ENCODE measurements at places on chromosomes 7 and 10.

DNA sequence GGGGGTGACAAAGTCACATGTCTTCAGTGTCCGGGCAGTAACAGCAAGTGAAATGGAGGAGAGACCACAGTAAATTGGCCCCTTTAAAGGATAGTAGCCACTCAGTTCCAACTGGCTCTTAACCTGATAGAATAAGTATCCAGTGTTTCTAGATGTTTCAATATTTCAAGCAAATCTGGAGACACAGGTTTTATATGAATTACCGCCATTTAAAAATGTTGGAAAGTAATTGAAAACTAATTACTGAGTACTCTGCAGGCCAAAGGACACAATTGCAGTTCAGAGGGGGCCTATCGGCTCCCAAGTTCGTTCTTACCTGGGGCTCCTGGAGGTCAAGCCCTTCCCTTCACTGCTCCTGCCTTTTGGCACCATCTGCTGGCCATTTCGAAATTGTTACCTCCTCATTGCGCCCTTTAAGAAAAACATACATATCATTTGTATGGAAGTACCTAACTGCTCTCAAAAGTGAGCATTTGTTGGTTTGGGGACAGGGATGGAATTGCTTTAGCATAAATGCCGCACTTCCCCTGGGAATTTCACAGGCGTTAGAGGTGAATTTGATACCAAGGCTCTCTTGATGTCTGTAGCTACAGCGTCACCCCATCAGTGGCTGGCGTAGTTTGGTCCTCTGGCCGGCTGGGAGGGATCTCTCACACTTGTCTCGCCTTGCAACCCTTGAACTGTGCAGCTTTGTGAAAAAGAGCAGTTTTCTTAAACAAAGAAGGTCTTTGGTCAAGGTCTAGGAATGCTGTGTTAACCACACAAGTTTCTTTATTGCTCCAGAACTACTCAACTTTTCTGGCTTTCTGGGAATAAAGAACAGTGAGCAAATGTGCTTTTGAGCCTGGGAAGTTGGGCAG lies 220.0 kb downstream of the ARHGAP21 start:
- no peak for DNase-seq

GRCh38 chr7:139702313-139702731 lies 75.5 kb downstream of the HIPK2 start:
- DNase-seq, result no peak

- DNase-seq, result no peak
Measured at GRCh38 chr10:72742092-72742491, 50.1 kb downstream of the MCU start.

- DNase-seq, result no peak
Measured at GRCh38 chr7:100397315-100398081, 24.2 kb downstream of the PILRA start.

- no peak for DNase-seq
Measured at GRCh38 chr7:117683430-117684175, 189.6 kb downstream of the CTTNBP2 start.

- no peak for DNase-seq
Measured at GRCh38 chr10:8272794-8273425, 218.4 kb downstream of the GATA3 start.

DNA sequence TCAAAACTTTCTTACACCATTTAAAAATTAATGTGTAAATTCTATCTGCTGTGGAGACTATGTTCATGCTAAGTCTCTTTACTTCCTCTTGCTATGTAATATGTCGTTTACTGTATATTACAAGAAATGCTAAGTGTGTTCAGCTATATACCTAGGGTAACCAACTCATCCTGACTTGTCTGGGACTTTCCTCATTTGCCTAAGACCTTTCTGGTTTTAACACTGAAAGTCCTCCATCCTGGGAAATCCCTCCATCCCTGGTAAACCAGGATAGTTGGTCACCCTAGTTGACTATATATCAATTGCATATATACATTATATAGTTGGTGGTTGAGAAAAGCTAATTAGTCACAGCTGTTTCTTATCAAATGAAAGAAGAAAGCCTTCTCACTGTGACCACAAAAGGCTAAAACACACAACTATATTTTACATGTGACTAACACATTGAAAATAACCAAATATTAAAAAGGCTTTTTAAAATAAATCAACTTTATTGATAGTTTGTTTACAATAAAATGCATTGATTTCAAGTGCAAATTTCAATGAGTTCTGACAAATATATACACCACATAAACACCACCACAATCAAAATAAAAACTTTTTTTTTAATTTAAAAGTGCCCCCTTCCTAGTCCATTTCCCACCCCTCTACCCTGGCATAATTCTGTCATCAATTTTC lies 167.7 kb upstream of the INHBA start:
- DNase-seq, result no peak

DNA sequence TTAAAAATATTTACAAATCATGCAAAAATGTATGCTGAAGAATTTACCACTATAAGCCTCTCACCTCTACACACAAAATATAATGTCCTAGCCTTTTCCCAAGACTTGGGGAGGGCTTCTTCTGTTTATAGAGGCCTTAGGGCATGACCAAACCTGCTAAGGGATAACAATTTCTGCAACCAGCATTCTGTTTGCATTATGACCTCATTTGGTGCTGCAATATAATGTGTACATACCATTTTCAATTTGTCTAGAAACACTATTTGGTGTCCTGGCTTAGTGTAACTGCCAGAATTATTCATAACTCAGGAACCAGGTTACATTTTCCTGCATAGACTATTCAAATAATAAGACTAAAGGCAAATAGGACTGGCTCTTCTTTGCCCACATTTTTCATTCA lies 446.6 kb upstream of the SORCS1 start:
- DNase-seq, result no peak

GRCh38 chr10:102403115-102403514 lies 7.6 kb downstream of the NFKB2 start:
- no peak for DNase-seq

DNA sequence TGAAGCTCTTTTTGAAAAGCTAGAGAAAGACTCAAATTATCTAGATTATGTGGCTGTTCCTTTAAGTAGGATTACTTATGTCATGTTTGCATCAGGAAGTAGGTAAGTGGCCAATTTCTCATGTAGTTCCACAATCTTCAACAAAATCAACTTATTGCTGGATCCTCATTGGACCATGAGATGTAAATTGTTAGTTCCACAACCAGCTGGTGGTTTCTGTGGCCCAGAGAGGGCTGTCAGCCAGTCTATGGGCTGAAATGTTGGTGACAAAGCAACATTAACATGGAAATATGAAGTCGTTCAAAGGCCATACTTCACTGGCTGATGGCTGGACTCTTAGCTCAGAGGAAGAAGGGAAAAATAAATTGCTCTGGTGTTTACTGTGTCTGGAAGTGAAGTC lies 157.9 kb downstream of the PLXDC2 start:
- no peak for DNase-seq

GRCh38 chr7:122311050-122311700 lies 6.6 kb upstream of the FEZF1 start:
- no peak for DNase-seq

DNA sequence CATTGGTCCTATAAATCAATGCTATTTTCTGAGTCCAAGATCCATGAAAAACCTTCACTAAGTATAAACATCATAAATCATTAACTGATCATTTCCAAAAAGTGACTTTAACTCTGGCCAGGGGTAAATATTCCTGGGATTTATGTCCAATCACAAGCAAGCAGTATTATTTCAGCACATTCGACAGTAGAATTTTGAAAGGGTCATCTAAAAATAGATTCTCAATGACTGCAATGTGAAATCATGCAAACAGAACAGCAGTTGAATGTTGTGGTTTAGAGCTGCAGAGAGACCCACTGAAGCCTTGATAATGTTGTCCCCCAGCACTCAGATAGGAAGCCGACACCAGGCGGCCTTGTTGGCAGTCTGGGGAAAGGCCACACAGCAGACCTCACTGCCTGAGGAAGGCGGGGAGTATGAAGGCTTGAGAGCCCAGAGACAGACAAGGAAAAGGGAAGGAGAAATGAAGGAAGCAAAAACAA lies 38.1 kb downstream of the FAM107B start:
- no peak for DNase-seq

GRCh38 chr10:96673318-96674099 lies 46.8 kb downstream of the PIK3AP1 start:
- peak; percentile 29 for DNase-seq

- no peak for DNase-seq
Measured at GRCh38 chr10:7547829-7548228, 118.9 kb downstream of the ITIH5 start.

GRCh38 chr7:51346126-51346525 lies 29.5 kb upstream of the COBL start:
- DNase-seq, result no peak

DNA sequence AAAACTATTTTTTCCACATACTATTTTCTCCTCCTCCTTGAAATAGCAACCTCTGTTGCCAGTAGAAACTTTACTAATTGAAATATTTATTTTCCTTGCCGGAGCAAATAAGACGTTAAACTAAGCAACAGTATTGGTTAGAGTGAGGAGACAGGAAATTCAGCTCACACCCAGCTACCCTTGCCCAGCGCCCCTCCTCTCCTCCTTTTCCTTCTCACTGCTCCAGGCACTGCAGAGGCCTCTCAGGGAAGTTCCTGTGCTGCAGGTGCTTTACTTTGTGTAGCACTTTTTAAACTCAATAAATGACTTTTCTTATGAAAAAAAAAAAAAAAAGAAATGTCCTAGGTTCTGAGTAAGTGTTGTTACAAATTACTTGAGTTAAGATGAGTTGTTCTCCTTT lies 134.0 kb downstream of the SEMA3E start:
- no peak for DNase-seq

DNA sequence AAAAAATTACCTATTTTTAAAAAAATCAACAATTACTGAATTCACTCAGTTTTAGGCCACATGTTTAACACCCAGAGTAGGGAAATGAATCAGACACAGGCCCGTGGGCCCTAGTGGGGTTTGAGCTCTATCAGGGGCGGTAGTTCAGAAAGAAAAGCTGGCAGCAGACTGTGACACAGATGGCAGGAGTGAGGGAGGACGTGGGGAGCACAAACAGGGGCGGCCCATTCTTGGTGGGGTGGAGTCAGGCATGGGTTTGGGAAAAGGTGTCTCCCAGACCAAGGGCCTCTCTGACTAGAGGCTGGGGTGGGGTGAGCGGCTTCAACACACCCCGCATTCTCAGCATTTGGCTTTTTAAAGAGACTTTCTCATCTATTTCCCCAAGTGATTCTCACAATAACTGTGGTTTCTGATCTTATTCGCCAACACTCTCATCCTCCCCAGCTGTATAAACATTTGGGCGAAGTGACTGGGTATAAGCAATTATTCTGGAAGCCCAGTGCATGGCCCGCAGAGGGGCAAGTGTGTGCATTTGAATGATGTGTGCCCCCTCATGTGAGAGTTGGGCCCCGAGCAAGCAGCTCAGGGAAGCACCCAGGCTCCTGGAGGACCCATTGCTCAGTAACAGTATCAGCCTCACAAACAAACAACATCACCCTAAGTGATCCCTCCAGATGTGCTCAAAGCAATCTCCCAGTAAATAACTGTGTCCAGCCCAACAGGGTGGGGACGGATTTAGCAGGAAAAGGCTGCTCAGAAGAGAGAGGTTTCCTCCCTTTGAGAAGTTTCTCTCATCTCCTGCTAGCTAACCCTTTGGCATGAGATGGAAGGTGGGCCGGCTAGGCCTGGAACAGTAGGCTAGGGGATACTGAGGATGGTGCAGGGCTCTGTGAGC lies 437.6 kb upstream of the ZMIZ1 start:
- DNase-seq, result no peak

DNA sequence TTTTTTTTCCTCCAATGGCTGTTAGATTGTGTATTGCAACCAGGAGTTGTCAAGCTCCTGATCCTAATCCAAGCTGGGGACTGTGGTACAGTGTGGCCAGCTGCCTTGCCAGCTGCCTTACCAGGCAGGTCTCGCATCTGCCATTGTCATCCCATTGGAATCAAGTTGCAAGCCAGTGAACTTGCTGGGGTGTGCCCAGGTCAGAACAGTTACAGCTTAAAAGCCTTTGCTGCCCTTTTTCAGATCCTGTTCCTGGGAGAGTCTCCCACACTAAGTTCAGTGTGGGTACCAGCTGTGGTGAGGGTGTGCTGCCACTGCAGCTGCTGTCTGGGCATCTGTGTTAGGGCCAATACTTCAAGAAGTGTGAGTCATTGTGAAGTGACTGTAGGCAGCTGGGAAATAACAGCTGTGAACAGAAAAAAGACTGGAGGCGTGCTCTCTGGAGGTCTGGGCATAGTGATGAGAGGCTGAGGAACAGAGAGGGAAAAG lies 72.8 kb downstream of the CCNY start:
- DNase-seq, result no peak

DNA sequence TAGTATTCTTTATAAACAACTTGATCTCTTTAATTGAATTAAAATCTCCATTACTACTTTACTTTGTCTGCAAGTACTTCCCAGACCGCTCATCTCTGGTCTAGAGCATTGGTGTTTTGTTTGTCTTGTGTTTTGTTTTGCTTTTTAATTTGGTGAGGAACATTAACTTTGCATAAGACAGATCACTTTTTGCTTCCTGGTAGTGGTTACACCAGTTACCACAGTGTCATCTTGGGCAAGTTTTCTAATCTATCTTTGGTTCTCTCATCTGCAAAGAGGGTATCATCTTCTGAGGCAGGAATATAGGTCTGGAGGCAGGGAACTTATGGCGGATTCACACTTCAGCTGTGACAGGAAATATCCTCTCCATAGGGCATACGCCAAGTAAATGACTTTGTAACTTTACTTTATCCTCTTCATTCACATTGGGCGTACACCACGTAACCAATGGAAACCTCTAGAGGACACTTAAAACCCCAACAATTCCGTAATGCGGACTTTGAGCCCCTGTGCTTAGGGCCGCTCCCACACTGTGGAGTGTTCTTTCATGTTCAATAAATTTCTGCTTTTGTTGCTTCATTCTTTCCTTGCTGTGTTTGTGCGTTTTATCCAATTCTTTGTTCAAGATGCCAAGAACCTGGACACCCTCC lies 83.2 kb upstream of the JAZF1 start:
- no peak for DNase-seq

DNA sequence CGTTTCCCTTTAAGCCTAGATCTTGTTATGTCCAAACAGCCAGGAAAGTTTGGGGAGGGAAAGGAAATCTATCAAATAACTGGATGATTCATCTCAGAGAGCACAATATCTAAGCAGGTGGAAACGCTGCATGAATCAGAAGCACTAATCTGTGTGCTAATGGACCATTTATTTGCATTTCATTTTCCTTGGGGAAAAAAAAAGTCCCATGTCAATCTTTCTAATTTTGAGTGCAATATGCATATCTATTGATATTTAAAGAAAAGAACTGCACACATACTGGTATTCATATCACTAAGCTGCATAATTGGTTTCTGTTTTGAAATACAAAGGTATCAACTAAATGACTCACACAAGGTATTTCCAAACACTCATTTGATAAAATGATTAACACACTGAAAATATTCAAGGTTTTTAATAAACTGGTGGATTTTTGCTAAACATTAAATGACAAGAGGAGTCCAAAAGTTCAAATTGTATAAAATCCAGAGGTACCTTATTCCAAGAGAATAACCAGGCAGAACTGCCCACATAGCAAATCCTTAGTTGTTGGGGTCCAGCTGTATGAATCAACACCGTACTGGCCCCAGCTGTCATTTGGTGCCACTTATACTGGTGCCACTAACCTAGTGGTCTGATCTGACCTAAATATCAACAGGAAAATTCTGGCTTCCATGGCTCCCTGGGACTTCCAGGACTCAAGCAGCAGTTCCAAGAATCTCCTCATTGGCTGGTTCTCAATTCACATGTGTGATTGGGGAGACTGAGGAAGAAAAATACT lies 122.2 kb upstream of the SP4 start:
- no peak for DNase-seq
